ENCODE measurements at places on chromosomes 4 and X.

GRCh38 chr4:10879411-10880110, 195.0 kb upstream of the CLNK start:
- no peak for DNase-seq

DNA sequence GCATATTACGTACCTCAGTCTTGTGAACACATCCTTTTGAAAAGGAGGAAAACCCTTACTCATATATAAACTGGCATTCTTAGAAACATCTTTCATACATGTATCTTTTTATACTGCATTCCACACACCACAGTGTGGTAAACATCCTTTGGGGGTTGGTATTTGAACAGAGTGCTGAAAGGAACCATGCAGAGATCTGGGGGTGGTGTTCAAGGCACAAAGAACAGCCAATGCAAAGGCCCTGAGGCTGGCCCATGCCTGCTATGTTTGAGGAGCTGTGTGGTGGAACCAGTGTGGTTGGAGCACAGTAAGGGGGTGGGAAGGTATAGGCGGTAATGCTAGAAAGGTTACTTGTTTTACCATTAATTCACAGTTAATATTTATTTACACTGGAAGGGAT, 2.0 kb downstream of the ELK1 start:
- DNase-seq: no peak

GRCh38 chr4:74328501-74328900, 20.2 kb downstream of the EPGN start:
- no peak for DNase-seq

DNA sequence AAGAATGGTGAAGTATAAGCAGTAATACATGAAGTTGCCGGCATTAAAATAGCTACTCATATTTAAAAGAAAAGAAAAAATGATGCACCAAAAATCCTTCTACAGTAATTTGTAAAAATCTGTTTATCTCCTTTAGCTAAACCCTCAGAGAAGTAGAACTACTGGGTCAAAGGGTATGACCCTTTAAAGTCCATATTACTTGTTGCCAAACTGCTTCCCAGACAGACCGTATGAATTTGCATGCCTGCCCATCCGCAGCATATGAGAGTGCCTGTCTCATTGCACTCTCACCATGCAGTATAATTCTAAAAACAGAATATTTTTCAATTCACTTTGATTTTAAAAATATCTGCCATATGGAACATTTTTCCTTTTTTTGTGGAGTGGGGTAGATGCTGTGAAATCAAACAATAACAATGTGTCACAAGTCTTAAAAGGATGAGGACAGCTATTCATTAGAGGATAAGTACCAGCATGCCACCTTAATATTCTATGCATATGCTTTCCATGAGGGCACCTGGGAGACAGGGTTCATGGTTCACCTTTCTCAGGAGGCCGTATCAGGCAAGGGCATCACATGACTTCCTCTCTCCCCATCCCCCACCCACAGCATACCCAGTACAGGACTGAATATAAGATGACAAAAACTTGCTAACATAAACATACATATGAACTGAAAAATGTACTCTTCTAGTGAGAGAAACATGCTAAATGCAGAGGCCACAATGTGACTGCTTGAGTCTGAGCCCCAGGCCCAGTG, 17.8 kb downstream of the ZDHHC9 start:
- no peak for DNase-seq
